ENCODE measurements at places on chromosomes 1 and 21.

GRCh38 chr1:8560611-8561544 is 243.0 kb downstream of the SLC45A1 start:
- DNase-seq: peak; percentile 70

GRCh38 chr21:41112740-41113692 is 54.9 kb upstream of the BACE2 start:
- DNase-seq: no peak

DNA sequence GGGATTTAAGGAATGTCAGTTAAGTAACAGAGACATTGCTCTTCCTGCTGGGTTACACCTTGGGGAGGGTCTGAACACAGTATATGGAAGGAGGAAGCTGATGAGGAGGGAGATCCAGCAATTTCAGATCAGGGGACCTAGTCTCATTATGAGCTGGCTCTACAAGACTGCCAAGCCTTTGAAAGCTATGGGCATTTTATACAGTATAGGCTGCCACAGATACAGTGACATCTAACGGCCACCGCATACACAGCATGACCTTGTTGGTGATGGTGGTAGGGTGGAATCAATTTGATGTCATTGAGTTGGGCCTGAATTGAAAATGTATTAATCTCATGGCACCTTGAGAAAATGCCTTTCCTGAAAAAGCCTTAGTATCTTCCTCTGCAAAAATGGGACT is 22.6 kb upstream of the ZP4 start:
- no peak for DNase-seq

GRCh38 chr1:241332037-241332409 is 25.0 kb downstream of the RGS7 start:
- no peak for DNase-seq

DNA sequence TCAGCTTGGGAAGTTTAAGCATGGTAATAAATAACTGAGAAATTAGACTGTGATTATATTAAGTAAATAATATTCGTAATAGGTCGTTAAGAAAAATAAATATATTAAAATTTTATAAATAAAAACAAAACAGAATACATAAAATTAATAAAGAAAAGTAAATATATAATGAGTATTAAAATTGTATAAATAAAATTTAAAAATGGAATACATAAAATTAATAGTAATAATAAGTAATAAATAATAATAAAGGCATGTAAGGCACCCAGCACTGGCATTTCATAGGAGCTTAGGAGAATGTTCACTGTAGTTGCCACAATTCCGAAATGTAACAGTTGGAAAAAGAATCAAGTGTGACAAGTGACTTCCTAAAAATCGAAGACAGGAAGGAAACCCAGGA is 45.8 kb upstream of the FHAD1 start:
- no peak for DNase-seq

- DNase-seq: no peak
These were observed 379.3 kb upstream of the NCAM2 start for GRCh38 chr21:20618878-20619277.

DNA sequence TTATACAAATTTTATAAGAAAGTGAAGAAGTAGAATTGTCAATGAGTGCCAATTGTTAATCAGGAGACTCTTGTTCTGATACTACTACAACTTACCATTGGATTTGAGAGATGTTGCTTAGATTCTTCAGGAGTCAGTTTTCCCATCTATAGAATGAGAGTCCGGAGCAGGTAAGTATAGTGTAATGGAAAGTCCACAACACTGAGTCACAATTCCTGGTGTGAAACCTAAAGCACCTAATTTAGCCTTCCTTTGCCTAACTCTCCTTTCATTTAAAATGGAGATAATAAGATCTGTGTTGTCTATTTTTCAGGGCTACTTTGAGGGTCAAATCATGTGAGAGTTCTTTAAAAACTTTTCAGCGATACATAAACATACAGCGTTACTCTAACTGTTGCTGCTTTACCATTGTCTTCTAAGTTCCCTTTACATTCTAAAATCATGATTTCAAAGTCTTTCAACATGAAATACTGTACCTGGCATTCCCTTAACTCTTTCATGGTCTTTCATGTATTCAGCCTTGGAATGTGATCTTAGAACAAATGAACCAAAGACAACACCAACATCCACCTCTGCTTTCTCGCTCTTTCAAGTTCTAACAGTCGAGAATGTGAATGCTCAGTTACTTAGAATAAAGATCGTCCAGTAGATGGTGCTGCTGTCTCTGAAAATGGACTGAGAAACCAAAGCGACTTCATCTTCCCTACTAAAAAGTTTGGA is 90.9 kb downstream of the SLC30A10 start:
- DNase-seq: peak; percentile 1

- no peak for DNase-seq
These were observed 5.2 kb downstream of the TMCO1 start for GRCh38 chr1:165763442-165763841.

DNA sequence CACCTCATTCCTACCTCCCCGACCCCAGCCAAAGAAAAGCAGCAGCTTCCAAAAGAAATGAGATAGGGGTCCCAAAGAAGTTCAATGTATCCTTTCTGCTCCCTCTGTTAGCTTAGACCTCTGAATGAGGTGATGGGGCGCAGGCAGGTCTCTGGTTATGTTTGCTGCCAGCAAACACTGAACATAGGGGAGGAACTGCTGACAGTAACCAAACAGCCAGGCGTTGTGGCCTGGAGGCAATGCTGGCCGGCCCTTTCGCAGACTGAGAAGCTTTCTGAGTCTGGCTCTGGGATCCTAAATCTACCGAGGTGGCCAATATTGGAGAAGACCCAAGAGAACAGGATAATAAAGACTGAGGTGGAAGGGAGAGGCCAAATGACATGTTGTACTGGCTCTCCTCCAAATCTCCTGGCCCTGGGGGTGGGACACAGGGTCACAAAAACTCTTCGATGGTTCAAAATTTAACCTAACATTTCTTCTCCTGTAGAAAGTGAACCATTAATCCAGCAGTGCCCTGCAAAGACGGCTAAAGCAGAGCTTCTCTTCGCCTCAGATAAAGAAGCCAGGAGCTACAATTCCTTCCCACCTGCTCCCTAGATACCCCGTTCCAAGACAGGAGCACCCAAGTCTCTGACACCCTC is 19.6 kb downstream of the SSR2 start:
- no peak for DNase-seq

DNA sequence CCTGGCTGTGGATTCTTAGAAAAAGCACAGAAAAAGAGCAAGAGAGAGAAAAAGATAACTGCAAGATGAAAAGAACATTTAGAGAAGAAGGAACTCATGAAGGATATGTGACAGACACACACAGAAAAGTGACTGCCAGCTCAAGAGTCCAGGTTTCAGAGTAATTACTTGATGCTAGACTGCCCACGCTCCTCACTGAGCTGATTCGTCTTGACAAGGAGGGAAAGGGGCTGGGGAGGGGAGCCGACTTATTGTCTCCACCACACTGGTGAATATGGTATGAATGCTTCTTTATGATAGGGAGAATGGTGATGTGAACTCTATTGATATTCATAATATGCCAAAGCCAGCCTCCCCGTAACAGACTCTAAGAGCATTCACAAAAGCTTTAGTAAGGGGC is 140.4 kb downstream of the BRINP2 start:
- DNase-seq: no peak

DNA sequence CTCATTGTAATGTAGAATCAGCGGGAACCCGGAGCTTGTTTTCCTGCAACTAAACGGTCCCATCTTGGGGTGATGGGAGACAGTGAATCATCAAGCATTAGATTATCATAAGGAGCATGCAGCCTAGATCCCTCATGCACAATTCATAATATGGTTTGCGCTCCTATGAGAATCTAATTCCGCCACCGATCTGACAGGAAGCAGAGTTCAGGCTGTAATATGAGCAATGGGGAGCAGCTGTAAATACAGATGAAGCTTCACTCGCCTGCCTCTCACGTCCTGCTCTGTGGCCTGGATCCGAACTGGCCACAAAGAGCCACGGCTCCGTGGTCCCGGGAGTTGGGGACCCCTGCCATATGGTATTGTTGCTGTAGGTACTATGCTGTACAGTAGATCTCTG is 1.6 kb downstream of the IFI44 start:
- peak; percentile 43 for DNase-seq

- DNase-seq: peak; percentile 84
These were observed 1.1 kb upstream of the CACYBP start for GRCh38 chr1:174998569-174999215.

GRCh38 chr1:23140940-23141596 is 27.6 kb downstream of the LUZP1 start:
- DNase-seq: no peak

DNA sequence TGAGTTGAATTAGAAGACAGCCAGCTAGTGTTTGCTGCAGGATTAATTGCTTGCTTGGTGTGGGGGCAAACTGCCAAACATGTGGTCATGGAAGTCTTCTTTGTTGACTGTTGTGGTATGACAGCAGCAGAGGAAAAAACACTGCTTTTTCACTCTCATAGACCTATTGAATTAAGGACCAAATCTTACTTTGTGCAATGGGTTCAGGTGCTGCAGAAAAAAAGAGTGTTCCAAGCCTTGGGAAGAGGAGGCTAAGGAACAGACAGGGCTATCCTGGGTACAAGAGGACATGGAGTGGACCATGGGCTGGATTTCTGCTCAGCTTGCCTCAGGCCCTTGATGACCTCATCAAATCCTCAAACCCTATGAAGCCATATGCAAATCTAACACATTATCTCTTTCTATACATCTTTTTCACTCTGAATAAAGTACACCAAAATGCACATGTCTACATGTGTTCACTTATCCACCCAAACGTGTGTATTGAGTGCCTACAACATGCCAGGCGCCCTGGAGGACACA is 61.5 kb downstream of the SIPA1L2 start:
- DNase-seq: no peak

DNA sequence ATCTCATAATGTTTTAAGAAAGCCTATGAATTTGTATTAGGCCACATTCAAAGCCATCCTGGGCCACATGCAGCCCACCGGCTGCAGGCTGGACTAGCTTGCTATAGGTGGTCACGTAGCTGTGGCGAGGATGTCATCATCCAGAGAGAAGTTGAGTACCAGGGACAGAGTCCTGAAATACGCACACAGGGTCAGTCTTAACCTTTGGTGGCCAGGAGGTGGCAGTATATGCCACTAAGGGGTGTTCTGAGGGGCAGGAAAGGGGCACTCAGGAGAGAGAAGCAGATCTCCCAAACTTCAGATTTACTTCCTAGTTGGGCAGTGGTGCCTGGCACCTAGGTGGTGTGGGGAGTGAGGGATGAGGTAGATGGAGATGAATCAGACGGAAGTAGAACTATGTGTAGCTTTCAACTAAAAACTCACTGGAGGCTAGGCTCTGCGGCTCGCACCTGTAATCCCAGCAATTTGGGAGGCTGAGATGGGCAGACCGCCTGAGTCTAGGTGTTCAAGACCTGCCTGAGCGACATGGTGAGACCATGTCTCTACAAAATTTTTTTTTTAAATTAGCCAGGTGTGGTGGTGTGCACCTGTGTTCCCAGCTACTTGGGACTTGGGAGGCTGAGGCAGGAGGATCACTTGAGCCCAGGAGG is 16.3 kb upstream of the CDK18 start:
- DNase-seq: peak; percentile 56

DNA sequence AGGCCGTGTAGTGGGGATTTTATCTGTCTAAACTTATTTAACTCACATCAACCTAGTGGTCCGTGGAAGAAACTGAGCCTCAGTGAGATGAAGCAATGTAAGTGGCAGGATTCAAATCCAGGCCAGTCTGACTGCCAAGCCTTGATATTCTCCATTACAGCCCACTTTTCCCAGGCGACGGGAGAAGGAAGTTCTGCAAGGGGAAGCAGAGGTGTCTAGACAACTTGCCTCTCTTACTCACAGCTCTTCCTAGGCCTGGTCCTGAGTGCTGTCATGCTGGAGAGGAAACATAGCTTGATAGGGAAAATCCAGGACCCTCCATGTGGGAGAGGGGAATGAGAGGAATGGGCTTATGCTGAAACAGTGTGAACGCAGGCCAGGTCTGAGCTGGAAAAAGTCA is 9.1 kb downstream of the CTSE start:
- DNase-seq: no peak

DNA sequence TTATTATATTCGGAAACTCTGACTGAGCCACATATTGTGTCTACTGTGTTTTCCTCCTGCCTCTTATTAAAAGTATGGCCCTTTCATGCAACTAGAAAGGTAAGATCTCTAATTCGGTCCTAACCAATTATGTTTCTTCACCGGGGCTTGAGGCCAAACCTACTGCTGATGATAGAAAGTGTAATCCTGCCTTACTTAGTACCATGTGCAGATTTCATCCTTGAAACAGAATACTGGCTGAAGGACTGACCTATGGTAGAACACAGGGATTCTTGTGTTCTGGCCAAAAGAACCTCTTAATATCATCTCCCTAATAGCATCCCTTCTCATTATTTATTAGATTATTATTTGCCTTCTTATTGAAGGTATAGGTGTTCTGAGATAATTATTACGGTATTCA is 72.6 kb downstream of the TOR3A start:
- no peak for DNase-seq

GRCh38 chr1:200699871-200700270 is 30.2 kb upstream of the DDX59 start:
- DNase-seq: no peak

DNA sequence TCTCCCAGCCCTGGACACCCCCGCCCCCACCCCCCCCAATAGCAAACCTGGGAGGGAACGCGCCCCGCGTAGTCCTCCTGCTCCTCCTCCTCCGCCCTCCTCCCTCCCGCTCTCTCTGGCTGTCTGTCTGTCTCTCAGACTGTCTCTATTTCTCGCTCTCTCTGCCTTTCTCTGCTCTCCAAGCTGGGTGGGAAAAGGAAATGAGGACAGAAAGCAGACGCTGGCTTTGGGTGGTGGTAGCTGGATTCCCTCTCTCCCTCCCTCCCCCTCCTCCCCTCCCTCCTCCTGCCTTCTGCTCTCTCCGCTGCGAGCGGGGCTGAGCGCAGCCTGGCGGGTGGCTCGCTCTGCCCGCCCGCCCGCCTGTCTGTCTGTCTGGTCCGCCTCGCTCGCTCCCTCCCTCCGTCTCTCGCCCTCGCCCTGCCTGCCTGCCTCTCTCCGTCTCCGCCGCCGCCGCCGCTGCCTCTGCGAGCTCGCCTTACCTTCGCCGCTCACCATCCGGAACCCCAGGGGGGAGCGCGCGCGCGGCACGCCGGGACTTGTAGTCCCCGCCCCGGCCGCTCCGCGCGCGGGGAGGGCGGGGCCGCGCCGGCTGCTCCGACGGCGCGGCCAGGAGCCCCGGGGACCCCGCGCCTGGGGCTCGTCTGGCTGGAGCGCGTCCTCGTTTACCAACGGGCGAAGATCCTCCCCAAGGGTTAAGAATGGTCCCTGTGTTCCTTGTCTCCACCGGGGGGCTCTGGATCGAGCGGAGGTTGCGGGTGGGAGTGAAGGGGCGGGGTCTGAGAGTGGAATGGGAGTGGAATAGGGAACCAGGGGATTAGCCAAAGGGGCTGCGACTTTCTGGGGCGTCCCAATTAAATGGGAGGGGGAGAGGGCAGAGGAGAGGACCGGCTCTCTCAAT is at the start of gene AHDC1:
AHDC1 (minus strand) TSS at position 464 of the 898 bp plus-strand sequence. CDS start 52,029 bp downstream, outside the sequence.
- peak; percentile 92 for DNase-seq

- no peak for DNase-seq
These were observed 11.2 kb downstream of the PDZK1IP1 start for GRCh38 chr1:47178654-47179016.

DNA sequence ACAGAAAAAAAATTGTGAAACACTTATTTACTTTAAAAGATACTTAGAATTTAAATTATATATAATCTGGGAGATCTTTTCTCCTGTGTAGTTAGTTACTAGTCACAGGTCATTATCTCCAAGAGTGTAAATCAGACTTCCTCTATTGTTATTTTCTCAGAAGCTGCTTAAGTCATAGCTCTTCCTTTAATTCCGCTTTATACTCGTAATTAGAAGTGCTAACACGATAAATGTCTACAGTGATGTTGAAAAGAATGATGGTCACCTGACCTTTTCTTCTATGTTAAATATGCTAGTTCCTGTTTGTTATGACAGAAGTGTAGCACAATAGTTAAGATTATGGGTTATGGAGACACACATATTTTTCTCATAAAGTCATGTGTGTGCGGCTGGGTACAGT is 123.6 kb downstream of the TGFB2 start:
- no peak for DNase-seq

Data from CD4-positive, alpha-beta T cell treated with Interleukin-10 for 1 hour (primary cell).